ENCODE measurements at places on chromosomes 2 and 18.
A peak's percentile ranks its signal among the peaks of the same experiment; 100 is the strongest.

GRCh38 chr2:120743657-120744056 lies 8.0 kb downstream of the GLI2 start:
- no peak for DNase-seq

DNA sequence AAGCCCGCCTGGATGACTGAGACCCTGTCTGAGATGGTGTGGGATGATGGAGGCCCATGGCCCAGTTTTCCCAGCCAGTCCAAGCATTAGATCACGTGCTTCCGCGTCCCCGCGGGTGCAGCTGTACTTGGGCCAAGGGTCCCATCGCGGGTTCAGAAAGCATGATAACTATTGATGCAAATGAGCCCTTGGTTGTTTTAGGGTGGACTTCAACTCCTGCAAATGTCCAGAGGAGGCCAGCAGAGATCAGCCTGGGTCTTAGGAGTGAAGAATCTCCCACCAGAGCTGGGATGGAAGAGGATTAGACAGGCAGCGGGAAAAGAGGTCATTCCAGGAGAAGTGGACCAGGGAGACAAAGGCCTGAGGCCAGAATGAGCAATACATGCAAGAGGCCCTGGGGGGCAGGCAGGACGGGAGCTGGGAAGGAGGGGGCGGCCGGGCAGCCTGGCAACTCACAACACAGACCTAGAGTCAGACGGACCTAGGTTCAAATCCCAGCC lies 89.9 kb upstream of the TMEM247 start:
- no peak for DNase-seq

DNA sequence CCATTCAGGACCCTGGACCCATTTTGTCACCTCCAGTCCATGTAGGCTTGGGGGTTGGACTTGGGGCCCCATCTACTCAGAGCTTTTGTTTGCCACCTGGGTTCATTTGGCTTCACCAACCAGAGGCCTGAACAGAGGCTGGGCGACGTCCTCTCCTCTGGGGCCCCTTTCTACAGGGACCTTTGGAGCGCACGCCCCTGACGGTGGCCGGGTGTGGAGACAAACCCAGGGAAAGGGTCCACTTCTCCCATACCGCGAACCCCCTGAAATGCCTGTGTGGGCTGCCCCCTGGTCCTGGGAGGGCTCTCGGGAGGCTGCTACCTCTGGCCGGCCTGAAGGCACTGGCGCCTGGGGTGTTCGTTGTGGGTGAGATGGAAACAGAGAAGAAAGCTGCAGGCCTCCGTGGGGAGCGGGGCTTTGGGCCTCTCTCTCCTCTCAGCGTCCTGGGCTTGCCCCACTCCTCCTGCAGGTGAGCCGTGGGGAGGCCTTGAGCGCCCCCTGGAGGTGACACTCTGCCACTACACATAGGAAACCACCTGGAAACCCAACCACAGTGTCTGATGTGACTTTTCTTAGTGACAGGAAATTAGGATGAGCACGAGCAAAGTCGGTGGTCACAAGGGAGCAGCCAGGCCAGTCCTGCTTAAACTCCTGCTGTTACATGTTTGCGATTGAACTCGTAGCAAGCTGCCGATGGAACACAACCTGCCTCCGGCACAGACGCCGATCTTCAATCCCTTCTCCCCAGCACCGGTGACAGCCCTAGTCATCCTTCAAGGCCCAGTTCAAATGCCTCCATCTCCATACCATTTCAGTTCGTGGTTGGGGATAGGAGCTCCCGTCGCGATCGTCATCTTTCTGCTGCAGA lies 12.0 kb upstream of the NTSR2 start:
- peak; percentile 72 for DNase-seq

GRCh38 chr2:108367561-108368175 lies 10.1 kb upstream of the SULT1C4 start:
- DNase-seq: no peak

DNA sequence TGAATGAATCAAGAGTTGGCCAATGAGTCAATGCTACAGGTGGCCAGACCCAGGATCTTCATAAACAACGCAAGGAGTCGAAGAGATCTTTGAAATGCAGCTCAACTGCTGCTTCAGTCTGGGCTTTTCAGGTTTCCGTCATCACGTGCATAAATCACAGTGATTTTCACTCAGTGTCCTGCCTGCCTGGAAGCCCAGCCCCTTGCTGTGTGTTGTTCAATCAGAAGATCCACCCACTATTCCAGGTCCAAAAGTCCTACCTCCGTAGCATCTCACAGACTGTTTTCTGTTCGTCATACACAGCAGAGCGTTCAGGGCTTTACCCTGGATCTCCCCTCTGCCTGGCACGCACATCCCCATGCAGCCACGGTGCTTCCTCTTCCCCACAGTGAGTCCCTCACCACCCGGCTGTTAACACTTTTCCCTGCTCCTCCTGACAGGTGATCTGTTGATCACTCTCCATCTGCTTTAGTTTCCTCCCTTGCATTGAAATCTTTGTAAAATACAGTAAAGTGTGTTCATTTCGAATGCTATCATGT lies 216.3 kb downstream of the MYT1L start:
- no peak for DNase-seq

GRCh38 chr2:151843691-151844061 lies 15.5 kb upstream of the ARL5A start:
- no peak for DNase-seq

DNA sequence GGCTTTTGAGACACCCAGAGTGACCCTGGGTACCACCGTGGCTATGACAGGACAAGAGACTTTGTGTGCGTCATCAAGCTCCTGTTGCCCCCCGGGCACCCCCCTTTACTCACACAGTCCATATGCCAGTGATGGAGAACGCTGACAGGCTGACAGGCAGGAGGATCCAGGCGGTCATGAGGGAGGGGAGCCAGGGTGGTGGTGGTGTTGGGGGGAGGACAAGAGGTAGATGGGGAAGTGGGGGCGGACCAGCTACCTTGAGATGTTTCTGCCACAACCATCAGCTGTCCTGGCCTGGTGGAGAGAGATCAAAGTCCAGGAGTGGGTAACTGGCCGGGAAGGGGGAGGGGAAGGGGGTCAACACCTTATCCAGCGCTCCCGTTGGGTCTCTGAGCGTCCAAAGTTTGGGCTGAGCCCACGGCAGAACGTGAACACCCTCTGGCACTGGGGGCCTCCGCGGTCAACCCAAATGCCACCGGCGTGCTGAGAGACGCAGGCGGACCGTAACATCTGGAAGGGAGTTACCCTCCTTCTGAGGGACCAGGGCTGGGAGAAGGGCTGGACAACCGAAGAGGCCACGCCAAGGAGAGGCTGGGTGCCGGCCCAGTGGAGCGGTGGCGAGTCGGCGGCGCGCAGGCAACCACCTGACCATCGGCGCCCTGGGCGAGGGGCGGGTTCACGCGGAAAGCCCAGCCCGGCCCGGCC lies 575 bp downstream of the TMEM150A start:
- peak; percentile 64 for DNase-seq

GRCh38 chr2:175884697-175885393 lies 117.2 kb downstream of the LNPK start:
- peak; percentile 37 for DNase-seq

- DNase-seq: peak; percentile 98
Observed at GRCh38 chr2:74472086-74472944, at the start of gene MRPL53. Gene MRPL53 (minus strand): TSS chr2:74472680. CDS start chr2:74472660, 20 bp downstream.

DNA sequence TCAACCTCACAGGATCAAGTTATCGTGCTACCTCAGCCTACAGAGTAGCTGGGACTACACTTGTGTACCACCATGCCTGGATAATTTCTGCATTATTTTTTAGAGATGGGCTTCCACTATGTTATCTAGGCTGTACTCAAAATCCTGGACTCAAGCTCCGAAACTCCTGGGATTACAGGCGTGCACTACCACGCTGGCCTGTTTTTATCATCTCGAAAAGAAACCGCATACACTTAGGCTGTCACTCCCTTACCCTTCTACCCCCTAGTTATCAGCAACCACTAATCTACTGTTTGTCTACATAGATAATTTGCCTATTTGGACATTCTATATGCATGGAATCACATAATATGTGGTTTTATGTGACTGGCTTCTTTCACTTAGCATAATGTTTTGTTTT lies 8.5 kb upstream of the PUM2 start:
- DNase-seq: no peak

DNA sequence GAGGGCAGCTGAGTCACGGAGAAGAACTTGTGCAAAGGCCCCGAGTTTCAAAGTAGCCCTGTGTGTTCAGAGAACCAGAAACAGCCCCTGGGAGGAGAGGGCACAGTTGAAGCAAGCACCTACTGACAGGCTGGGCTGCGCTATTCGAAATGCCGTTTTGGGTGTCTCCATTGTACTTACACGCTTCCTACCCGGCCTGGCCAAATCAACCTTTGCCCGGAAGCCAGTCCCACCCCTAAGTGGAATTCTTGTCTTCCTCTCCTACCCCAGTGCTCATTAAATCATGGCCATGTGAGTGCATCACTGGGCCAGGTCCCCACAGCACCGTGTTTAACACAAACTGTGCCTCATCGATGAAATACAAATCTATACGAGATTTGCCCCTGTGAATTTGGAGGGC lies 6.0 kb downstream of the DIPK1C start:
- no peak for DNase-seq

GRCh38 chr2:16031848-16032159 lies 91.5 kb downstream of the MYCN start:
- DNase-seq: no peak
